ENCODE measurements at places on chromosomes 6 and 20.

- DNase-seq = no peak
Measured at GRCh38 chr6:54646069-54646950, 200.3 kb upstream of the FAM83B start.

GRCh38 chr6:80541886-80542285 lies 435.4 kb downstream of the BCKDHB start:
- DNase-seq = no peak

GRCh38 chr6:142845624-142846458 lies 99.1 kb downstream of the HIVEP2 start:
- peak; percentile 61 for DNase-seq

- DNase-seq = no peak
Measured at GRCh38 chr6:138026342-138026741, 80.9 kb downstream of the PERP start.

- DNase-seq = no peak
Measured at GRCh38 chr6:160015778-160016684, 47.1 kb downstream of the IGF2R start.

GRCh38 chr20:4289875-4290274 lies 274.5 kb upstream of the RNF24 start:
- no peak for DNase-seq

- peak; percentile 69 for DNase-seq
Measured at GRCh38 chr6:158232316-158233213, 64.4 kb downstream of the GTF2H5 start.

DNA sequence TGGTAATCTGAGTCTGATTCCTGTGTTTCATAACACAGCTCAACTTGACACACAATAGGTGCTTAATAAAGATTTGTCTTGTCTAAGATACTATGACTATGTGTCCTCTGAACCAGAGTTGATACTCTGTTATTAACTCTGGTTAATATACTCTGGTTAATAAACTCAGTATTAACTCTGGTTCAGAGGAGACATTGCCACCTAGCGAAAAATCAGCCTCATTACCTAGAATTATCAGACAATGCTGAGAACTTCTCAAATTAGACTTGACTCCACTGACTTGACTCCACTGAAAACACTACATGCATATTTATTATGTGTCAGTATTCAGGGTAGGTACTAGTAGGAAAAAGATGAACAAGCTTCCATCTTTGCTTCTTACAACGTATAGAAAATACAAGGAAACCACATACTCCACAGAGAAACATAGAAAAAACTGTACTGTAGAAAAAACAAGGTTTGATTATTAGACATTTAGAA lies 73.9 kb downstream of the AHI1 start:
- DNase-seq = peak; percentile 40

GRCh38 chr6:138590796-138591709 lies 91.8 kb upstream of the NHSL1 start:
- DNase-seq = no peak

GRCh38 chr6:170277893-170278742 lies 12.8 kb downstream of the DLL1 start:
- no peak for DNase-seq

Data from GM06990 (cell line).